Activated naive CD4-positive, alpha-beta T cell treated with anti-CD3 and anti-CD28 coated beads, Interleukin-2, amount 10 ng/mL, durations not matched to agents 7 days and 5 days (primary cell): ENCODE measurements at places on chromosomes 2 and 18.

GRCh38 chr2:42819160-42819559 lies 26.8 kb upstream of the HAAO start:
- DNase-seq = no peak

GRCh38 chr18:23401400-23402347 lies 51.4 kb upstream of the RIOK3 start:
- DNase-seq = no peak

- peak; percentile 22 for DNase-seq
Observed at GRCh38 chr18:54712306-54712705, 116.0 kb upstream of the RAB27B start.

DNA sequence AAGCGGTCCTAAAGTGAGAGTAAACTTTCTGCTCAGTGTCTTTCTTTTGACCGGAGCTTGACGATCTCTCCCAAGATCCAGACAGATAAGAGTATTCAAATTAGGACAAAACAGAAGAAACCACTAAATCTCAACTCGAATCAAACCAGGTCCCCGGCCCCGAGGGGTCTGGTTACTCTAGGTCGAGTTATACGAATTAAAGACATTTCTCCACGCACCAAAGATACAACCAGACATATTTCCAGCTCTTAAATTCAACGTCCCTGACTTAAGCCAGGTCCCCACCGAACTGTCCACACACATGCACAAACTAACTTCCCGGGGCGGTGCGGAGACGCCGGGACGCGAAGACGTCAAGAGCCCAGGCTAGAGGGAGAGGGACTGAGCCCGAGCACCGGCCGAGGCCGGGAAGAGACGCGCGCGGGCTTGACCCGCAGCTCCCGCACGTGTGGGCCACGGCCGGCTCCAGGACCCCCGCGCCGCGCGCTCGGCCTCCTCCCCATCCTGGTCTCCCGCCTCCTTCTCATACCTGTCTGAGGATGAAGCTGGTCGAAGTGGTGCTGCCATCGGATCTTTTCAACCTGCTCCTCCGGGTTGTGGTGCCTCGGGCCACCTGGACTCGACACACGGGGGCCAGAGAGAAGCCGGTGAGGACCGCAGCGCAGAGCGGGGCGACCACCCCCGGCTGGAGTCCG lies 896 bp downstream of the CACNB4 start:
- no peak for DNase-seq

DNA sequence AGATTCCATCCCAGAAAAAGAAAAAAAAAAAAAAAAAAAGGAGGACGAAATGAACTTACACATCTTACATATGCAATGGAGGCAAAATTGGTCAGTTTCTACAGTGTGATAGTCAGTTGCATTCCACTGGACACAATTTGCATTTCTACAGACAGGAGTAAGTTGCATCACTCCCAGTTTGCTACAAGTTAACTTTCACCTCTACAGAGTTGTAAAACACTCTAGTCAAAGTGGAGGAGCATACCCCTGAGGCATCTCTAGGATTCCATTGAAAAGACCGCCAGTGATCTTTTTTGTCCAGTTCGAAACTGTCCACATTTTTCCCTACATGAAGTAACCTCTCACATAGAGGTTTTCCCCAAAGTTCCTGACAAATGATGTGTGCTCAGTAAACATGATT lies 202.8 kb downstream of the VAPA start:
- DNase-seq = no peak

DNA sequence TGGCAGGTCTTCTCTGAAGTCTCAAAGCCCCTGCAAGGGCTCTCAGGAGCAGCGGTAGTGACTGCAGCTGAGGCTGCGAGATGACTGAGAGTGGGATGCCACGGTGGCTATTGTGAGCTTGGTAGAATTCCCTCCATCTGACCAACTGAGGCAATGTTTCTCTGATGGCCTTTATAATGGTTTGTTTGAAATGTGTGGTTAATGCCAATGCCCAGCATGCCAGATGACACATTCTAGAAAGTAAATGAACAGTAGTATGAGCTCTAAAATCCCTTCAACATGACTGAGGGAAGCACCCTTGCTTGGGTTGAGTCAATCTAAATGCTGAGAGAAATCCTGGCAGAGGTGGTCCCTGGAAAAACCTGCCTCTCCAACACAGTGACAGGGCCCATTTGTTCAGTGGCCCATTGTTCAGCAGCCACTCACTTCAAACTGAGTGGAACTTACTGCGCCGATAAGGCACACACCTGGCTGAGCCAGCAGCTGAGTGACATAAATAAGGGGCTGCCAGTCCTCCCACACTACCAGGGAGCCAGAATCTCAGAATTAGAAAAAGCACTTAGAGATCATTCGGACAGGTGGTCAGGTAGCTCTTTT lies 31.7 kb downstream of the SULT1C2 start:
- no peak for DNase-seq

DNA sequence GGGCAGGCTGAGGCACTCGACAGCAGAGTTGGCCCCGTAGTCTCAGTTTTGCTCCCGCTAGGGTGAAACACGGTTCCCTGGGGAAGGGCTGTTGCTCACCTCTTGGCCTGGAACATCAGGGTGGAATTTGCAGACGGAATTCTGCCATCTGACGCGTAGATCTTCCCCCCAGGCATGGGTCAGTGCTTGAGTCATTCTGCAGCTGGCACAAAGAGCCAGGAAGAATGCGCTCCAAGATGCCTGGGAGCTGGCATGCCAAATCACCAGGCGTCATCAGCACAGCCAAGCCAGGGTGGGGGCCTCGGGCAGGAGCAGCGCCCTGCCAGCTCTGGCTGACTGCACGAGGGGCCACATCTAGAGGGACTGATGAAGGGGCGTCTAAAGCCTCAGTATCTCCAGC lies 42.7 kb downstream of the ODC1 start:
- DNase-seq = no peak

GRCh38 chr2:98505311-98505808 lies 60.7 kb downstream of the INPP4A start:
- no peak for DNase-seq

GRCh38 chr2:86513948-86514660 lies 49.1 kb downstream of the CHMP3 start:
- no peak for DNase-seq

- no peak for DNase-seq
Observed at GRCh38 chr2:134469516-134470115, 215.7 kb downstream of the MGAT5 start.

GRCh38 chr18:12030670-12031069 lies 49.4 kb downstream of the IMPA2 start:
- no peak for DNase-seq

DNA sequence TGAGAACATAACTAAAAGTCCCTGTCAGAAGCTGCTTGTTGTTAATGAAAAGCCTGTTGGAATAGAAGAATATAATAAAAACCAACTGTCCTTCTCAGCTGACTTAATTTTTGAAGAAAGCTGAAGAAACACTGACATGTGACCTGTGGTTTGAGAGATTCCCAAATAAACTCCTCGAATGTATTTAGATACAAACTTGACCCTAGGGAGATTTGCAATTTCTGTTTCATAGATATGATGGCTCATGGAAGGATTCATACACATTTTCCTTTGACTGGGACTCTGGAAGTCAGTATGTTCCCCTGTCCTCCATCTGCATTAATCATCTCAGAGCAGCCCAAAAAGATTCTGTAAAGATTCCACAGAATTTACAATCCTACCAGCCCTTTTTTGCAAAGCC lies 195.1 kb downstream of the TMEM247 start:
- DNase-seq = no peak

DNA sequence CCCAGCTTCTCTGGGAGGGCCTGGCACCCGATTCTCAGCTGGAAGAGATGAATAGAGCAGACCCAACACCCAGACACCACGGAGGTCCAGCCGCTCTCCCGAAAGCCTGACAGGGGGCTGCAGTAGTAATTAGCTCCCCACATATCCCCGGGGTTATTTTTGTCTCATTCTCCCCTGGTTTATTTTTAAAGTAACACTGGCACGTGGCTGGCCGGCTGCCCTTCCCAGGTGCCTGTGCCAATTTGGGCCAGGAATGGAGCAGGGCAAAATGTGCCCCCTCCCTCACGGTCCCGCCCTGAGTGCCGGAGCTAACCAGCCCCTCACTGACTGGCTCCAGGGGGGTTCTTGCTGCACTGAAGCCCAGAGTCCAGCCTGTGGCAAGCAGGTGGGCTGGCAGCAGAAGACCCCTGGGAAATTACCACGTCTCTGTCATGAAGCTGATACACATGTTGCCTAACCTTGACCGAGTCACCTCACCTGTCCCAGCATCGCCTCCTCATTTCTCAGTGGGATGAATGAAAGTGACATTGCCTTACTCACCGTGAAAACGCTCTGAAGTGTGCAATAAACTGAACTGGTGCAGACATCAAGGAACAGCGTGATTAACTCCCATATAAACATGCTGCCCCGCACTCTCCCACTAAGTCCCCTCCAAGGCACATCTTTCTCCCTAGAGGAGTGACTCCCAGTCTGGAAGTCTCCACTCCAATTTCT lies 18.4 kb downstream of the KCNK3 start:
- DNase-seq = no peak

DNA sequence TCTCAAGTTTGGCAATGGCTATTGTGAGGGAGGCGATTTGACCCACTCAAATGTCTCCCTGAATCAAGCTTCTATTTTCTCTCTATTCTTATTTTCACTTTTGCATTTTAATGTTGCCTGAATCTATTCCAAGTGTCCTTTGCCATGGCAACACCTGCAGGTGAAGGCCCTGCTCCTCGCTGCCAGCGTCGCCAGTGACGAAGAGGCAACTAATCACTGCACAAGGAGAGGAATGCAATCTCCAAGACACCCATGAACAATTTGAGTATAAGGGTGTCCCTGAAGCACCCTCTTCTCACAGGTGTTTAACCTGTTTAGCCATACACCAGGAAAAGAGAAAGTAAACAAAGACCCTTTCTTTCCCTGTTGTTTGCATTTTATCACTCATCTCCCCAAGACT lies 165.6 kb upstream of the VRK2 start:
- DNase-seq = no peak
